ENCODE measurements at places on chromosomes 5 and 9. TPM values are rescaled to one million over a fixed set of nuclear protein-coding genes. Genes with fewer than 3 reads are reported as not detected.

Gene TAF11L10
- not detected for total RNA-seq

Gene ENDOG
- 26.4 TPM for total RNA-seq

Gene SLC6A3
- total RNA-seq, result not detected

GRCh38 chr5:66779528-66779927 is 183.3 kb downstream of the MAST4 start:
- DNase-seq, result no peak

GRCh38 chr5:56608217-56608925 is 207.0 kb upstream of the MAP3K1 start:
- DNase-seq, result peak; percentile 33

- no peak for DNase-seq
Observed at GRCh38 chr5:65989158-65989557, 62.8 kb downstream of the ERBIN start.

GRCh38 chr9:86337469-86338108 is 16.6 kb downstream of the TUT7 start:
- no peak for DNase-seq

DNA sequence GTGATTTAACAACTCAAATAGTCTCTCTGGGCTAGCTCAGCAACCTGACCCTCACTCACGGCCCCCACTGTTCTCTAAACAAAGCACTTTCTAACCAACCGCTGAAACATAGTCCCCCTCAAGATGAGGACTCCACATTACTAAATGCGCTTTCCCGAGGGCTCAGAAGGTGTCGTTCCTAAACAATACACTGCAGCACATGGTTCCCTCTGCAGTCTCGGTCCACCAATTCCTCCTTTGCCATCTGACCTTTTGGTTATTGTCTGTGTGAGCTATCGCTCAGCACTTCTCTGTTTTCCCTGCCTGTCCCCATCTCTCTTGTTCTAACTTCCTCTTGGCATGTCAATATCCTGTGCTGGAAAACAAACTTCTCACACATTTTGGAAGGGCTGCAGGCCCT is 7.2 kb downstream of the EPB41L4A start:
- DNase-seq, result no peak

DNA sequence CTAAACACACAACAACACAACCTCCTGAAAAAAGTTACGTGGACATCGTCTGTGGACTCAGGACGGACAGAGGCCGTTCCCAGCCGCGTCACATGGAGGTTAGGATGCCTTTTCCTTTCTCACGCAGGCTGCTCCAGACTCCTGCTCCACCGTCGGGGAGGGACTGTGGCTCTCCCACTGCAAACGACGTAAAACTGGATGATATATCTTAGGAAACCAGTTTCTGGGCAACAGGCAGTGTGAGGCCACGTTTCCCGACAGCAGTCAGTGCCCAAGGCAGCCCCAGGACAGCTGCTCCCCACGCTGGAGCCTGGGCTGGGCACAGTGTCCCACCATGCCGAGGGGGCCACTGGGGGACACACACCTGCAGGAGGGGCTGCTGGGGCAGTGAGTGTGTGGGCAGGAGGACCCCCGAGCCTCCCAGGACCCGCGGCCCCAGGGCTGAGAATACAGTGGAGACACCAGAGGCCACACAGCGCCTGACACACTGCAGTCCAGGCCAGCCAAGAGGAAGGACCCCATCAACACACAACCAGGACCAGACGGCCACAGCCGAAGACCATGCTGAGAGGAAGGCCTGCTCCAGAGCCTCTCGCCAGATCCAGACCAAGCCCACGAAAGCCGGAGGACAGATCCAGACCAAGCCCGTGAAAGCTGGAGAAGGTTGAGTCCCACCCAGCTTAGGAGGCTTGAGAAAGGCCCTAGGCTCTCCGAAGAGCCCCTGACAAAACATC is 26.2 kb downstream of the EXD3 start:
- no peak for DNase-seq

- peak; percentile 67 for DNase-seq
Observed at GRCh38 chr9:31394015-31394473, 990.4 kb upstream of the ACO1 start.

Measured in fibroblast of villous mesenchyme (primary cell).